CD4-positive, alpha-beta T cell treated with Interleukin-4 for 4 hours (primary cell): ENCODE measurements at places on chromosomes 2 and 18.

- peak; percentile 41 for DNase-seq
Measured at GRCh38 chr18:76405681-76406356, 89.2 kb downstream of the ZNF516 start.

- DNase-seq: no peak
Measured at GRCh38 chr2:72040629-72041571, 106.8 kb downstream of the CYP26B1 start.

DNA sequence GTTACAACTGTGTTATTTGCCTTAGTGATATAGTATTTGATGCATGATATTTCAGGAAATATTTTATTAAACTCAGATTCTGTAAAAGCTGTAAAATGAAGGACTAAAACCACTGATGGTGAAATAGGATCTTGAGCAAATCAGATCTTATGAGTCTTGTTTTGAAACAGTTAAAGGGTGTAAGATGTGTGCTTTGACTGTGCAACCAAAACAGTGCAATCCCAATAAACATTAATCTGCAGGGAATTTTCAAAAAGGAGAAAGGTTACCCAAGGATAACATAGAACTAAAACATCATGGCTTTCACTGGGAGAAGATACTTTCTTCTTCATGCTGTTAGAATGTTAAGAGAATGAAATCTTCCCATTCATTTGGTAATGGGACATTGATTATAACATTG, 378.7 kb downstream of the PARD3B start:
- no peak for DNase-seq

DNA sequence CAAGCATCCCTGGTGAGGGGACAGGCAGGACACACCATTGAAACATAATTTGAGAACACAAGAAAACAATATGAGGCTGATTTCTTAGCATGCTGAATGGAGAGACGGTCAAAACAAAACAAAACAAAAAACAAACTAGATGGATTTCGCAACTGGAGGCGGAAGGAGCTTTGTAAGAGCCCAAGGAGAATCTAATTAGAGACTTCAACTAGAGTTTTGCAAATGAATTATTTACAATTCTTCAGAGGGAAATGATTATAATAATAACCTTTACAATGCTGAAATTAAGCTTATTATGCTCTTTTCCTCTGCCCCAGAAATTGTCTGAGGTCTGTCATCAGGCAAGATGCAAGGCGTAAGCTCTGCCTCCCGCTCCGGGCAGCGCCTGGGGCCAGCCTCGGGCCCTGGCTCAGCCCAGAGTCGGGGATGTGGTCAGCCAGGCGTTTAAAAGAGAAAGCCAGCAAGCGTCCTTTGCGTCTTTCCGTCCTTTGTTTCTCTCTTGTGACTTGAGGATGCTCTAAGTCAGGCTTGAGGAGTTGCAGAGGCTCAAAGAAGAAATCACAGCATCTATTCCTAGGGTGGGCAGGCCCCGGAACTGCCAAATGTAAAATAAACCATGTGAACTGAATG, 139.6 kb downstream of the TWIST2 start:
- DNase-seq: no peak

GRCh38 chr18:48679236-48679635, 140.4 kb downstream of the CTIF start:
- DNase-seq: no peak
